RPMI7951 (cell line): ENCODE measurements at places on chromosomes 7 and 10. TPM values are rescaled to one million over a fixed set of nuclear protein-coding genes. Genes with fewer than 3 reads are reported as not detected.

DNA sequence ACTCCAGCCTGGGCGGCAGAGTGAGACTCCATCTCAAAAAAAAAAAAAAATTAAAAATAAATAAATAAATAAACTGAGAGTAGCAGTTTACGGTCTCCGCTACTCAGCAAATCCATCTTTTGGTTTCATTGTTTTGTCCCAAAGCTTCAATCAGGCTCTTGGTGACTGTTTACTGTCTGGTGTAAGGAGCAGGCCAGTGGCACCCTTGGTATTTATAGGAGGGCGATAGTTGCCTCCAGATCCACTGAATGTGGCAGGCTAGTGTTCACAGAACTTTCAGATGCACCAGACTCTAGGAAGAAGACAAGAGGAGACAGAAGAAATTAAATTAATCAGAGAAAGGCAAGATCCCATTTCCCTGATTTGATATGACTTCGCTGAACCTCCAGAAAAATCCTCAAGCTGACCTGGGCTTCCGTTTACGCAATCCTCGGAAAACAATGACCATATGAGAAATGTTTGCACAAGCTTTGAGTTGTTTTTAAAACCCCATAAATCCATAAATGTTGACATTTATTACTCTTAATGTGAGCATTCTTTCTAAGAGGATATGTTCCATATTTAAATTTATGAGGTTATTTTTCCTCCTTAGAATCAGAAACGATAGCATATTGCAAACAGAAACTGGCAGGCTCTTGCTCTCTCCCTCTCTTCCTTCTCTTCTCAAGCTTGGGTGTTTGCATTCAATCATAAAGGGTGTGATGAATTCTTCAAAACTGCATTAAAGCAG is 7.1 kb upstream of the MUC3A start:
- DNase-seq, result no peak

The GRB10 gene
- total RNA-seq, result 44.9 and 51.7 TPM in 2 replicates

GRCh38 chr10:7560519-7560918 is 106.2 kb downstream of the ITIH5 start:
- DNase-seq, result no peak

The C7orf57 gene
- total RNA-seq, result 0.59 and 1.4 TPM in 2 replicates

The PI4K2A gene
- total RNA-seq, result 10.4 and 10.6 TPM in 2 replicates

The DEPP1 gene
- total RNA-seq, result 14.5 and 16.5 TPM in 2 replicates

GRCh38 chr7:13411636-13412035 is 577.8 kb downstream of the ETV1 start:
- no peak for DNase-seq

DNA sequence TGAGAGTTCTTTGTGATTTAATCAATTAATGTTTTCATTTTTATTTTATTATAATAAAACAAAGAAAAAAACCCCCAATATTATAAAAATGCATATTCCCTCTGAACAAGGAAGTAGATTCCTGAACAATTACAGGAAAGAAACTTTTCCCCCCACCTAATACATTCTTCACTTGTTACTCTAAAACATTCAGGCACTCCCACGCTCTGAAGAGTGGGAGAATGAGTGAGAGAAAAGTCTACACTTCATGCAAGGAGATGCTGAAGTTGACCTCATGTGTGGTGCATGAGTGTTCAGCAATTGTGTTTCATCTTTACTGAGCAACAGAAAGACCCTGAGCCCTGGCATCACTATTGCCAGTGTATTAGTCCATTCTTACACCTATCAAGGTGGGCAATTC is 244.2 kb upstream of the IGFBP3 start:
- DNase-seq, result no peak
